ENCODE measurements at places on chromosomes 3 and 15.

DNA sequence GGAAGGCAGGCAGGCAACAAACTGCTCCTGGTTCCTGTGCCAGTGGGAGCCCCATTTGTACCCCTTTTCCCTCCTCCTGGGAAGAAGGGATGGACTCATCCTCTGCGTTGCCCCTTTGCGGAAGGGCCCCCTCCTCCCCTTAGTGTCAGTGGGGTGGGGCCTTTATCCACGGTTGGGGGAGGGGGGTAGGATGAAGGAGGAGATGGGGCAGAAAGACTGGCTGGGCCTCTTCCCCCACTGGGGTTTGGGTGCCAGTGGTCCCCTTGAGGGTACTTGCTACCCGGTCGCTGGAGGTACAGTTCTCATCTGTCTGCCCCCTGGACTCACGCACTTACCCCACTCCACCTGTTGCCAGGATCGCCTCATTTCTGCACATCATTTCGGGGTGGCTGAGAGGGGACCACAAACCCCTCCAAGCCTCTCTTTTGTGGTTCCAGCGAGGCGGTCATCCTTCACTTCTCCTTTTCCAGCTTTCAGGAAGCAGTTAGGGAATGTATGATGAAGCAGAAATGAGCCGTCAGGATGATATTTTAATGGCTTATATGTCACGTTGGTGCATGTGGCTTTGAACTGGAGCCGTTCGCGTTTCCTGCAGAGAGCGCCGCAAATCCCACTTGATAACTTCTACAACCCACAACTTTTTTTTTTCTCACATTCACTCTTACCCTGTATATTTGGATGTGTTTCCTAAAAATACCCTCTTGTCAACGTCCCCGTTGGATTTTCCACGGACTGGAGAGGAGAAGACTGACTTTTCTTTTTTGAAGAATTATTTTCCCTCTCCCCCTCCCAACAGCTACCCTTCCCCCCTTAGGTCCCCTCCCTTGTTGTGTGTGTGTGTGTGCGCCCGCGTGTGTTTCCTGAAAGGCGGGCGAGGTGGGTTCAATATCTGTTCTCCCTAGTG, at the start of gene ZIC4:
ZIC4 (minus strand) TSS at position 516 of the 904 bp plus-strand sequence. CDS start 3,746 bp downstream, outside the sequence.
- DNase-seq: no peak

GRCh38 chr3:126310816-126311215, 46.4 kb downstream of the KLF15 start:
- no peak for DNase-seq

DNA sequence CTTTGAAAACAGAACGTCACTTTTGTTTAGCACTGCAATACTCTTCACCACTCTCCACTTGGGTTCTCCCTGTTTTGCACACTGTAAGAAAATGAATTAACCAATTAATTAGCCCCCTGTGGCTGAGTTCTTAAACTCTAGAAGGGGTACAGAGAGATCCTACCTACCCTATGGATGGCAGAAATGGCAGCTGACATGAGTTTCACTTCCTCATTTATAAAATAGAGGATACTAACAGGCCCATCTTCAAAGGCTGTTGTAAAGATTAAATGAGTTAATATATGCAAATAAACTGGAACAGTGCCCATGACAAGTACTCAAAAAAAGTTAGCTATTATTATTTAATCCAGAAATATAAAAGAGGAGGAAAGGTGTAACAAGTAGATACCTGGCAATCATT, 36.9 kb downstream of the SUCLG2 start:
- DNase-seq: no peak

- peak; percentile 46 for DNase-seq
These were observed at the start of gene OCA2 for GRCh38 chr15:28098766-28099554. OCA2 (minus strand) TSS chr15:28099315; CDS start chr15:28081874, 17,441 bp downstream.

GRCh38 chr3:95797081-95797480, 1017.3 kb upstream of the EPHA6 start:
- no peak for DNase-seq

GRCh38 chr3:57816471-57817095, 60.5 kb downstream of the SLMAP start:
- DNase-seq: no peak

DNA sequence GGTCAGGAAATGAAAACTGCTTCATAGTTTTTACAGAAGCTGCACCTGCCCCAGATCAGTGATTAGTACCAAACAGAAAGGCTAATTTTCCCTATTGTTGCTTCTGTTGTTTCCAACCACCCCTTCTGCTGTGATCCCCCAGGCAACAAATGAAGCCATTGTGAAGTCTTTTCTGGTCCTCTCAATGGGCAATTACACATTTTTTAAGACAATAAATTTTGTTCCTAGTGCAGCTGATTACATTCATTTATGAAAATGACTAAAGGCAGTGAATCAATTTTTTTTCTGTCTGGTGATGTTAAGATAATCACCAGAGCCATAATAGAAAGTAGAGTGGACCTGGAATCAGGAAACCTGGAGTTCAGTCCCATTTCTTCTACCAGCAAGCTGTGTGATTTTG, 32.7 kb downstream of the GLDN start:
- DNase-seq: no peak

DNA sequence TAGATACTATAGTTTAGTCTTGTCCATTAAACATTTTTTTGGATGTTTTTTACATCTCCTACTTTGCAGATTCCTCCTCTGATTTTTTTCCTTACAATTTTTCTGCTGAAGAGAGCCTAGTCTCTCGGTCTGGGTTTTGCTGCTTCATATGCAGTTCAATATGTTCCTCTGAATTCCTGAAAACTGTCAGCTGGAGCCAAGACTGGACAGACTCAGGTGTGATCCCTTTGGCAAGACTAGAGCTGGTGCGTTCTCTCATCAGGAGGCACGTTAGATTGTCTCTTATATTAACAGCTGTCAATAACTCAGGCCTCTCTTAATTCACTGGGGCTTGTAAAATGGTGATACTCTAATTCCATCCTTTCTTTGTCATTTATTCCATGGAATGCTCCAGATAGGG, 13.4 kb upstream of the GHRL start:
- no peak for DNase-seq

- DNase-seq: no peak
These were observed 430.6 kb downstream of the MECOM start for GRCh38 chr3:169232863-169233262.

GRCh38 chr3:89560568-89560967, 453.1 kb downstream of the EPHA3 start:
- DNase-seq: no peak

GRCh38 chr3:154059833-154060232, 61.4 kb upstream of the ARHGEF26 start:
- DNase-seq: no peak

DNA sequence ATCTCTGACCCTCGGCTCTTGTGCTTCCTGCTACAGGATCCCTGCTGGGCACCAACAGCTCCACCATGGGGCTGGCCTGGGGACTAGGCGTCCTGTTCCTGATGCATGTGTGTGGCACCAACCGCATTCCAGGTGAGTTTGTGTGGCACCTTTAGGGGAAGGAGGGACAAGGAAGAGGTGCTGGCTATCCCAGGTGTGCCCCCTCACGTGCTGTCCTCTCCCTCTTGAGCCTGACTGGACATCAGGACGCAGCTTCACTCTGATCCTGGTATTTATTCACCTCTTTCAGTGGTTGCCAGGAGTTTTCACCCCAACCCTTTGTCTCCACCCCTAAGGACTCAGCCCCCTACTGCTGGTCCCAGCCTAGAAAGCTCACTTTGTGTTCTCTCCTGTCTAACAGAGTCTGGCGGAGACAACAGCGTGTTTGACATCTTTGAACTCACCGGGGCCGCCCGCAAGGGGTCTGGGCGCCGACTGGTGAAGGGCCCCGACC, 960 bp downstream of the THBS1 start:
- DNase-seq: no peak

GRCh38 chr3:187746442-187747281, 1.4 kb upstream of the BCL6 start:
- peak; percentile 53 for DNase-seq

- DNase-seq: peak; percentile 26
These were observed 36.8 kb upstream of the KLHL25 start for GRCh38 chr15:85831415-85832113.

DNA sequence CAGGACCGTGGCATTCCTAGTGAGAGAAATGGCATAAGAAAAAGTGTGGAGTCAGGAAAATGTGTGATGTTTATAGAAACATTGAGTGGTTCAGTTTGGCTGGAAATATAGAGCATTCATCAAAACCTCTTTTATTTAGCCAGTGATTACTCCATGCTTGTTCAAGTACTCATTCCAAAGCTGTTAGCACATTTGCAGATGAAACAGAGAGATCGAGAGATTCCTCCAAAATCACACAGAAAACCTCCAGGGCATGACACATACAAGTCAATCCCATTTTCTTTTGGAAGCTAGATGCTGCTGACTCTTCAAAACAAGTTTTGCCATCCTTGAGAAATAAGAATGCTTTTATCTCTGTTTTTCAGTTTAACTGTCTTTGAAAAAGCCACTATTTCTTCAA, 11.5 kb upstream of the MB21D2 start:
- DNase-seq: no peak

DNA sequence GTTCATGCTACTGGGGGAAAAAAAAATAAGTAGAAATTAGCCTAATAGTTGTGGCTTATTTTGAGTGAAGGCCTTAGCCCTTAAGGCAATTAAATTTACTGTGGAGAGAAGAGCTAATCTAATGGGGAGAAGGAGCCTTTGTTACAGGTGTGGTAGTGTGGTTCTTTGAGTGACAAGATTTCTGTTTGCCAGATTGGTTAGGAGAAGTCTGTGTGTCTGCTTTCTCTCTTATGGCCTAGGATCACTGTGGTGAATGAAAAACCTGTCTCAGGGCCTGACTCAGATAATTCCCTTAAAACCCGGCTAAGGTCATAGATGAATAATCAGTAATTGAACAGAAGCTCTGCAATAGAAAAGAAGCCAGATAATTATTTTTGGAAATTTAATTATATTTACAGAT, 27.0 kb downstream of the OPA1 start:
- DNase-seq: peak; percentile 74

DNA sequence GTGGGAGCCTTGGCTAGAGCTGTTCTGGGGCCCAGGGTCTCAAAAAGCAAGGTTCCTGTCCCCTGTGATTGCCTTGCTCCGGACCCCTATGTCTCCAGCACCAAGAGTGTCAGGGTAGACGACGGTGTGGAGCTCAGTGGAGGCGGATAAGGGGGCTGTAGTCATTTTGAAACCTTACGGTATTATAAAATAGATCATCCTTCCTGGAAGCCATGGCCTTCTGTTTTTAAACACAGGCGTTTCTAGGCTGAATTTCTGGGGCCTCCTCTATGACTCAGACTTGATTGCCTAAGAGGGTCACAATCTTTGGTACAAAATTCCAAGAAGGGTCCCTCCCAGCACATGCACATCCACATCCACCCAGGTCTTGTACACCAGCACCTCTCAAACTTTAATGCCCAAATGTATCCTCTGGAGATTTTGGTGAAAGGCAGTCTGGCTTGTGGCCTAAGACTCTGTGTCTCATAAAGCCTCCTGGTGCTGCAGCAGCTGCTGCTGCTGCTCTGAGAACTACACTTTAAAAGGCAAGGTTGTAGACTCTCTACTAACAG, 70.5 kb upstream of the XCR1 start:
- DNase-seq: peak; percentile 92

DNA sequence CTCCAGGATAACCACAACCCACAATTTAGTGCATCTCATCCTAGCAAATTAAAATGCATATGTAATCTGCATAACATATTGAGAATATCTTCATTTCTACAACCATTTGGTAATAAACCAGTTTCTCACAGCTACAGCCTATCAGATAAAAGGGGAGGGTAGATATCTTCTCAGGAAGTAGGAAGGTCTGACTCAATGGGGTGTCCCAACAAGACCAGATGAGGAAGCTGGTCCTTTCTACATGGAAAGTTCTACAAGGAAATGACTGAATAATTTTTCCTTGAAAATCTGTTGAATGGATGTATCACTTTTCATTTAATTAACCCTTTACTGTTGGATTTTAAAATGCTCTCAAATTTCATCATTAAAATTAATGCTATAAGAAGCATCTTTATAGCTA, 17.4 kb upstream of the TMPRSS7 start:
- no peak for DNase-seq

- peak; percentile 69 for DNase-seq
These were observed 20.5 kb upstream of the MINDY4B start for GRCh38 chr3:150925751-150926201.

DNA sequence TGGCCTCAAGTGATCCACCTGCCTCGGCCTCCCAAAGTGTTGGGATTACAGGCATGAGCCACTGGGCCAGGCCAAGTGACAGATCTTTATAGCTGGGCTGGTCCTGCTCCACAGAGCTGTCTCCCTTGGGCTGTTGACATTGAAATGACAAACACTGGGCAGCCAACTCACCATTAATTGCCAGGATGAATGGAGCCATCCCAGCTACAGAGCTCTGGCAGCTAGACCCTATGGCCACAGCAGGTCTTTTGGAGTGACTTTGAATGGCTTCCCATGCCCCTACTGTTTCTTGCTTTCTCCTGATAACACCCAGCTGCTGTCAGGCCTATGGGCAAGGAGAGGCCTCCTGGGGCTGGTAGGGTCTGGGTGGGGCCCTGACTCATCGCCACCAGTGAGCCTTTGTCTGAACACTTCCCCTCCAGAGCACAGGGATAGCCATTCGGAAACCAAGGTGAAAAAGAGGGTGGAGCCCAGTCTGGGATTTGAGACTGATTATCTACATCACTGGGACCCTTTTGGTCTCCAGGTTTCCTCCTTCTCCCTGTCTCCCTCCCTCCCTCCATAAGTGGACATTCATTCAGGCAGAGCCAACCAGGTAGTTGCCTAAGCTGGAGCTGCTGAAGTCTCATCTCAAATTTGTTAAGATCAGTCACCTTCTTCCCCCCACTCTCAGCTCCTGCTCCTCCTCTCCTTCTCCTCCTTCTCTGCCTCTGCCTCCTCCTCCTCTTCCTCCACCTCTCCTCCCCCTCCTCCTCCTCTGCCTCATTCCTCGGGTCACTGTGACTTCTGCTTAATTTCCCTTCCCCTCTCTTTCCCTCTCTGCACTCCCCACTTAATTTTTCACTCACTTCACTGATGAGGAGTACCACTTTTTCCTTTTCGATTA, 34.0 kb downstream of the BHLHE40 start:
- peak; percentile 48 for DNase-seq

DNA sequence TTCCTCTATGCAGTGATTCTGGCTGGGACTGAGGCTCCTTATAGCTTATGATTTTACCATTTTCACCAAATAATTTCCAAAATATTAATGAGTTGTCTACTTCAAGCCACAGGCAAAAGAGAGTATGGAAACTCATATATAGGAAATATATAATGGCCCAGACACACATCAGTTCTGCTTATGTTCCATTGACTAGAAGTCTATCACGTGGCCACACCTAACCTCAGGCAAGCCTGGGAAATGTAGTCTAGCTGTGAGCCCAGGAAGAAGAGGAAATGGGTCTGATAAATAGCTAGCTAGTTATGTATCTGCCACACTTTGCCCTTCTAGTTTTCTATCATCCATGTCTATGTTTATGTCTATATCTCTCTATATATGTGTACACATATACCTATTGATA, 195.1 kb downstream of the OTOL1 start:
- no peak for DNase-seq

DNA sequence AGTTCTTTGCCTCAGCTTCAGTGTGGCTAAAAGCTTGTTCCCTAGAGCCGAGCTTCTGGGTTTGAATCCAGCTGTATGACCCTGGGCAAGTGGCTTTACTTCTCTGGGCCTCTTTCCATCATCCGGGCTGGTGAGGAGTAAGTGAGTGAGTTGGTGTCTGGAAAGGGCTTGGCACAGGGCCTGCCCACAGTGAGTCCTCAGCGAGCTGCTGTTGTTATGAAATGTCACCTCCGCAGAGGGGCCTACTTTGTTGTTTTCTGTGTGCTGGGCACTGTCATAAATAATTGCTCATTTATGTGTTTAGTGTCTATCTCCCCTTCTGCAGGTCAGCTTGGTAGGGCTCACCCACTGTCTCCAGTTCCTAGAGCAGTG, 31.7 kb downstream of the SLC6A6 start:
- DNase-seq: no peak
